ENCODE measurements at places on chromosomes 3 and 15.
A peak's percentile ranks its signal among the peaks of the same experiment; 100 is the strongest.

DNA sequence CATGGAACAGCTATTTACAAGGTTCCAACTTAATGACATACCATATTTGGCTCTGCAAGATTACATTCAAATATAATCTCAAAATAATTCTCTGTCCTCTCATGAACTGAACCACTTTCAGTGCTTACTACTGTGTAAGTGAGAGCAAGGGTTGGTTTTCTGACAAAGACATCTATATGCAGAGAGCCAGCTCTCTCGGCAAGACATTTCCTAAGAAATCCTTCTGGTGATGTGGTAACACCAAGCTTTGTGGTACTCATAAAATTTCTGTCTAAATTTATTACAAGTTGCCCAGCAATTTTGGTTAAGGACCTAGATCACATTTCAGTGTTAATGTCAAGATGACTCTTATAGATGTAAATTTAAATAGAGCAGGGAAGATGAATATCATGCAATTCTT lies 184.9 kb downstream of the GAP43 start:
- no peak for DNase-seq

GRCh38 chr15:33059184-33059583 lies 135.3 kb downstream of the FMN1 start:
- no peak for DNase-seq

GRCh38 chr3:20043396-20043795 lies 3.1 kb downstream of the KAT2B start:
- DNase-seq = no peak

- DNase-seq = peak; percentile 45
Measured at GRCh38 chr15:33700695-33701303, 267.5 kb upstream of the CHRM5 start.

GRCh38 chr15:85491691-85492090 lies 111.3 kb downstream of the AKAP13 start:
- DNase-seq = peak; percentile 25

- DNase-seq = no peak
Measured at GRCh38 chr3:149947231-149947630, 23.5 kb downstream of the PFN2 start.

- no peak for DNase-seq
Measured at GRCh38 chr15:62572797-62573196, 407.7 kb upstream of the C2CD4B start.

DNA sequence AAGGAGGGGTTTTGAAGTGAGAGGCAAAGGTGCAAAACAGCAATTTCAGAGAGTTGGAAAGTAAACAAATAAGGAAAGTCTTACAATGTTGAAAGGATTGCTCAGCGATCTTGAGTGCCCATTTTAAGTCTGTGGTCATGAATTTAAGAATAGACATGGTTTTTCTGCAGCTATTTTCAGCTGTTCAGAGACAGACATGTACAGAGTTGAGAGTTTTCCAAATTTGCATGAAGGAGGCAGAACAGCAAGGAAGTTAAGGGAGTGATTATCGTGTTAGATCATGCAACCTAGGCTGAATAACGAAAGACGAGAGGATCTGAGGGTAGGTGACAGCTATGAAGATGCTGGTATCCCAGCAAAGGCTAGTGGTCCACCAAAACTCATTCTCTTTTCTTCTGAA lies 37.2 kb downstream of the DET1 start:
- DNase-seq = no peak

DNA sequence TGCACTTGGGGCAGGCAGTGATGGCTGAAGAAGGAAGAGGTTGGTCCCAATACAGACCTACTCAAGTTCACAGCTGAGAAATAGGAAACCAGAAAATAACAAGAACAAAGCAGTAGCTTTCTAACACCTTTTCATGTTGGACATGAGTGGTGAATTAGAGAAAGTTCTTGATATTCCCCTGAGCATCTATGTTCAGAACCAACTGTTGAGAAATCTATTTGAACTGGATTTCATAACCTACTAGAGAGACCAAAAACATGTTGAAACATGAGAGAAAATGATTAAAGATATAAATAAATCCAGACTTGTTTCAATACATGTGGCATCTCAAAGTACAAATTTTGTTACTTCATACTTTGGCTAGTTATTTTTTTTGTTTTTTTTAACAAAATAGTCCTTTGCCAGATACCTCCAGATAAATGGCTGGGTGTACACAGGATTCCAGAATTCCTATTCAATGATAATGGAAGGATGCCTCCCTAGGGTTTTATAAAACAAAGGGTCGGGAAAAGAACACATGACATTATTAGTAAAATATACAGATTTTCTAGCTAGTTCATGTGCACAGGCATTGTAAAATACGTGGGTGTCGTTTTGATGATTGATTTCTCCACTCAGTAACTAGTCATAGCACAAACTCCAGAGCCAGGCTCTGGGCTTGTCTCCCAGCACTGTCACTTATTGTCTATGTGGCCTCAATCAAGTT lies 34.4 kb upstream of the TNFSF10 start:
- DNase-seq = no peak

GRCh38 chr3:154872074-154872473 lies 208.0 kb upstream of the MME start:
- no peak for DNase-seq

GRCh38 chr3:26368312-26368711 lies 254.3 kb upstream of the LRRC3B start:
- DNase-seq = no peak

- DNase-seq = no peak
Measured at GRCh38 chr15:91936182-91936775, 82.8 kb downstream of the SLCO3A1 start.

DNA sequence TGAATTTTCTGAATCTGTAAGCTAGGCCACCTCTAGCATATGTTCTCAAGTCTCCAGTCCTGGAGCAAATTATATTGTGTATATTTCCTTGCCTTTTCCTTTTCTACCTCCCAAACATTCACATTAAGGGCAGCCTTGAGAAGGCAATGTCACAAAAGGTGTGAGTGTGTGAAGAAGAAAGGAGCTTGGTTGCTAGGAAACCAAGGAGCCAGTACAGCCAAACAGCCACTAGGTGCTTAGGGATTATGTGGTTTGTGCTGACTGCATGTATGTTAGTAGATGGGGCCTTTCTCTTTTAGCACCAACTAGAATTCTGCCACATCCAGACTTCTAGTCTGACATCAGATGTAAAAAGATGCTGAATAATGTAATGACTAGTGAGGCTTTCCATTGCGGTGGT lies 118.8 kb upstream of the DAZL start:
- DNase-seq = no peak

DNA sequence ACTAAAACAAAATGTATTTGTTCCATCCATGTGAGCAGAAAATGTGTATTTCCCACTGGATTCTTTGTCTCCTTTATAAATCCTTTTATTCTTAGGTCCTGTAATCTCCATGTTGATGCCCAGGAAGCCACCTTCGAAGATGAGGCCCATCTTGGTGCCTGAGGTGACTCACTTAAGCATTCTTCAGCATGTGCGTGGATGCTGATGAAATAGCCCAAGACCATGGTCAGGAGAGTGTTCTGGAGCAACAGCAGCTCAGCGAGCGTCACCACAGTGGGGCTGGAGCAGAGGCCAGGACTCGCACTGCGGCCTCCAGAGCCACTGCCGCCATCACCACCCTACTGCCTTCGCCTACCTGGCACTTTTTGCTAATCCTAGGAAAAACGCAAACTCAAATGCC lies 520.9 kb downstream of the FHIT start:
- DNase-seq = no peak

- DNase-seq = no peak
Measured at GRCh38 chr3:159378396-159379194, 576.7 kb downstream of the MFSD1 start.

DNA sequence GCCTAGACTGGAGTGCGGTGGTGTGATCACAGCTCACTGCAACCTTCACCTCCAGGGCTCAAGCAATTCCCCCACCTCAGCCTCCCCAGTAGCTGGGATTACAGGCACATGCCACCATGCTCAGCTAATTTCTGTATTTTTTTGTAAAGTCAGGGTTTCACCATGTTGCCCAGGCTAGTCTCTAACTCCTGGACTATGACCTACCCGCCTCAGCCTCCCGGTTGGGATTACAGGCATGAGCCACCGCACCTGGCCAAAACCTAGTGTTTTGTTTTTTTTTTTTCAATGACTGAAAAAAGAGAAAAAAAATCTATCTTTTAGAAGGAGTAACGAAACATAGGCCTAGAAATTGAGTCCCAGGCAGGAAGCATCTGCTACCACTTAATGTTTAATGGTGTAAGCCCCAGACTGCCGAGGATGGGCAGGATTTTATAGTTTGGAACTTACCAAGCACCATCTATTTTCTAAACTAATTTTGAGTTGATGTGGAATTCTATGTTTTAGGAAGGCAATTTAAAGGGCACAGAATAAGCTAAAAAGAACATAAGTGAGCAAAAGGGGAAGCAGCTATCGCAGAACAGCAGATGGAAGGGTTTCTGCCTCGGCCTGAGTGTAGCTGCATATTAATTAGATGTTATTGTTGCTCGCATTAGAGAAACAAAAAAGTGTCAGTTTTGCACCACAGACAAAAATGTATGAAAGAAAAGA lies 24.2 kb upstream of the CA12 start:
- DNase-seq = no peak

- no peak for DNase-seq
Measured at GRCh38 chr3:108578064-108578463, 11.2 kb downstream of the CIP2A start.

DNA sequence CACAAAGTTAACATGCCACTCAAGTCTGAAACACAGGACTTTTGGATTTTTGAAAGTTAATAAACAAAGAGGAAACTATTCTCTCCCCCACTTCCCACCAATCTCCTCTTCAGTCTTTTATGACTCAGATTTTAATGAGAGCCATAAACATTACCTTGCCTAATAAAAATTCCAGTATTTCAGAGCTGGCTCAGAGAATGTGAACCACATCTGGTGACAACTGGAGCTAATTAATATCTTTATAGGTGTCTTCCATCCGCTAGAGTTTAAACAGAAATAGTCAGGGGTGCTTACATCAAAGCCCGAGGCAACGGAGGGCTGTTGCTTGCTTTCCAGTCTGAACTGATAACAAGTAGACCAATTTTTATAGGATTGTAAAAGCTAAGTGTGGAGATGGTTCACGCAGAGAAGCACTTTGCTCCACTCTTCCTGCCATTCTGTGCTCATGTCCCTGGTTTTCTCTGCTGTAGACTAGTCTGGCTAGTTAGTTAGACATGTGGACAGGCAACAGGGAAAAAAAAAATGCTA lies 363.6 kb downstream of the NR2F2 start:
- DNase-seq = no peak

- DNase-seq = no peak
Measured at GRCh38 chr15:49978121-49978520, 140.9 kb downstream of the ATP8B4 start.

DNA sequence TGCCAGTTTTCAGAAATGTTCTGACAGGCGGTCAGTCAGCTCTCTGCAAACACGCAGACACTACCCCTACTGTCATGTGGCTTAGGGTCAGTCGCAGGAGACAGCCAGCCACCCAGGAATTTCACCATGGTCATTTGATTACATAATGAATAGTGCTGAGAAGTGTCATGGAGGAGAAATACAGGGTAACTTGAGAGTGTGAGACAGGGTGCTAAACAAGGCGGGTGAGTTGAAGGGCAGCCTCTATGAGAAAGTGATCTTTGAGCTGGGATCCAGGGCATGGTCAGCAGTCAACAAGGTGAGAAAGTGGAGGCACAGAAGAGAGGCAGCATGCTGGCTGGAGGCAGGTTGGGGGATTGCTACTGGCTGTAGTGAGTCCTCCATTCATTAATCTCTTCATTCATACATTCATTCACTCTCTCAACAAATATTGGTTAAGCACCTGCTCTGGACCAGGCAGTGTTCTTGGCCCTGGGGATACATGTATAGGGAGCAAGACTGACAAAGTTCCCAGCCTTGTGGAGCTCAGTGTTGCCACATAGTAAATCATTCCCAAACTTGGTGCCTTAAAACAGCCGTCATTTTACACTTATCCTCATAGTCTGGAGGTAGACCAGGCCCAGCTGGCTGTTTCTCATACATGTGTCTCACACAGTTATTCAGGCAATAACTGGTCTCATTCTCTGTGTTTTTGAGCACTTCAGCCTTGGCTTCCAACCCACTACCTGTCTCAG lies 14.8 kb downstream of the PXYLP1 start:
- no peak for DNase-seq

DNA sequence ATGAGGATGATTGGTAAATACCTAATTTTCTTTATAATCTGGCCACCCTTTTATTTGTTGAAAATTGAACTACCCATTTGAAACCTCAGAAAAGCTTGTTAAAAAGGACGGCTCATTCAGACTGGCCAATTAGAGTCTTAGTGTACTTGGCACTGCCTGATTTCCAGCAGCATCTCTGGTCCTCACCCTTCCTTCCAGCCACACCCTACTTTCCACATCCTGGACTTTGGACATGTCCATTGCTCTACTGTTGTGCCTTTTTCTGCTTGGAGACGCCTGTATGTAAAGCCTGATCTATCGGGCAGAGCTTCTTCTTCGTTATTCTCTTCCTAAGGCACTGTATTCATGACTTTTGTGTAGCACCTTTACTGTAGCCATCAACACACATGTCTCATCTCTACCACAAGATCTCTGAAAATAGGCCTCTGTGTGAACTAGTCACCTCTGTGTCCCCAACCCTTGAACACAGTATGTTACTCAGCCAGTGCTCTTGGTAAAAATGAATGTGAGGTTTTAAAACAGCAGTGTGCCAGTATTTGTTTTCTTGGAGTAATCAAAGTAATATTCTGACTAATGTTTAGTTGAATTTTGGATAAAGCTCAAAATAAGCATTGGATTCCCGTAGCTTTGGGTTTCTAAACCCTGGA lies 6.8 kb downstream of the RBM5 start:
- DNase-seq = no peak

DNA sequence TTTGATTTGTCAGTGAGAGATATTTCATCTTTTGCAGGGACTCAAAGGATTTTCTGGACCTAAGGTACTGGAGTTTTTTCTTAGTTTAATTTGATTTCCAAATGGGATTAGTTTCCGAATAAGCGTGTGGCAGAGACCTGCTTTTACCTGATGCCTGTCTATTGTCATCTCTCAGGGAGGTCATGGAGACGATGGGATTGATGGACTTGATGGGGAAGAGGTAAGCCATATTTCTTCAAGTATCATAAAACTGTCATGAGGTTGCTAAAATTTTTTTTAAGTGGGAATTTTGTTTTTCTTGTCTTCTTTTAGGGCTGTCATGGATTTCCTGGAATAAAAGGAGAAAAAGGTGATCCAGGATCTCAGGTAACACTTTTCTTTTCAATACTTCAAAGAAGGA lies 60.5 kb downstream of the COL6A5 start:
- DNase-seq = no peak

- DNase-seq = no peak
Measured at GRCh38 chr3:77799278-77799677, 759.4 kb downstream of the ROBO2 start.

Measured in germinal center (tissue), 1 donor.